ENCODE measurements at places on chromosomes 2 and 18. TPM values are rescaled to one million over a fixed set of nuclear protein-coding genes. Genes with fewer than 3 reads are reported as not detected.

GRCh38 chr2:127106457-127106990 lies 430 bp downstream of the BIN1 start:
- no peak for DNase-seq

GRCh38 chr2:39796134-39796533 lies 17.1 kb upstream of the THUMPD2 start:
- DNase-seq, result no peak

DNA sequence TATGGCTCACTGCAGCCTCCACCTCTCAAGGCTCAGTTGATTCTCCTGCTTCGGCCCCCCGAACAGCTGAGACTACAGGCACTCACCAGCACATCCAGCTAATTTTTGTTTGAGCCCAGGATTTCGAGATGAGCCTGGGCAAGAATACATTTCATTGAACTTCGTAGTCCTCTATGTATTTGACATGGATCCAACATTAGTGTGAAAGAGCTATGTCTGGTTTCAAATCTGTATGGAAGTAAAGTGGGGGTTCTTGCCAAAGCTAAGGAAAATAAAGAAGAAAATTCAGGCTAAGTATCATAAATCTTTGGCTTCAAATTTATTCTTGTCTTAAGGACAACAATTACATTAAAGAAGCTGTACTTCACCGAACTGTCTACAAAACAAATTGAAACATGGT lies 1291.7 kb upstream of the CRIM1 start:
- DNase-seq, result no peak

- no peak for DNase-seq
Observed at GRCh38 chr2:175844169-175844568, 157.9 kb downstream of the LNPK start.

STON1 gene
- polyA plus RNA-seq, result 31.1 TPM

DNA sequence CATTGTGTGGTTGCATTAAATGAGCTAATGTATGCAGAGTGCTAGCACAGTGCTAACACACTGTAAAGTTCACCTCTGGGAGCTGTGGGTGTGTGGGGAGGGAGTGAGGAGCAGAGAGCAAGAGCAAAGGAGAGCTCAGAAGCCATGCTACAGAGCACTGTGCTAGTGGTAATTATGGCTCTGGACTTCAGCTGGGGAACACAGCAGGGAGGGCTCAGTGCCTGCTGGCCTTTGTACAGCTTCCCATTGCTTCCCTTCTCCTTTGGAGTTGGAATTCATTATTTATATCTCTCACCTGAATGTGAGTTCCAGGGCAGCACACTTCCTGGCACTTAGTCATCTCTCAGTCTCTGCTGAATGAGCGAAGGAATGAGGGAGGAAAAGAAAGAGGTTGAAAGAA lies 2.5 kb upstream of the PLA2R1 start:
- no peak for DNase-seq

DNA sequence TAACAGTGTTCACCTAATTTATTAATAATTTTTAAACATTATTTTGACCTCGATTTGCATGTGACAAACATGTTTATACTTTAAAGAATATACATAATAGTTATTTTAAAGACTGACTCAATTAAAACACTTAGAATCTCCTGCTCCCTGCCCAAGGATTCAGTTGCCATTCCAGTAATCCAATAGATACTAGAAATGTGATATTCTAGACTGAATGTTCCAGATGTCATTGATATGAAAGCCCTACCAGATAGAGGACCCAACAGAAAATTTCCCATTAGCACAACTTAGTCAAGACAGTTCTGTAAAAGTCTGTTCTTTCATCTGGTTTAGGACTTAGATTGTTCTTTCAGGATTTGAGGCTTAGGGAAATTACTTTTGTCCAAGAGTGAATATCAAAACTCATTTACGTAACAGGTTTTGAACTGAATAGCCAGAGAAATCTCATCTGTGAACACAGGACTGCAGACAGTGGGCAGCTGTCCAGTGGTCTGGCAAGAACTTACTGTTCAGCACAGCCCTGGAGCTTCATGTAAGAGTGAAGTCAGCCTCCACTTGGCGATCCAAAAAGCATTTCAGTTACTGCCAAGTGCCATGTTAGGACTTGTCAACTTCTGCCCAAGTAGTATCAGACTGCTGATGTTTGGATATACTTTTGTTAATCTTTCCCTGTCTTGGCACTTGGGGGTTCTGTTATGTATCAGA lies 77.5 kb downstream of the OSBPL6 start:
- DNase-seq, result no peak

CCDC85A gene
- polyA plus RNA-seq, result 1.8 TPM

BOK gene
- polyA plus RNA-seq, result 29.9 TPM

GPR45 gene
- not detected for polyA plus RNA-seq

CCDC68 gene
- 6.9 TPM for polyA plus RNA-seq

DNA sequence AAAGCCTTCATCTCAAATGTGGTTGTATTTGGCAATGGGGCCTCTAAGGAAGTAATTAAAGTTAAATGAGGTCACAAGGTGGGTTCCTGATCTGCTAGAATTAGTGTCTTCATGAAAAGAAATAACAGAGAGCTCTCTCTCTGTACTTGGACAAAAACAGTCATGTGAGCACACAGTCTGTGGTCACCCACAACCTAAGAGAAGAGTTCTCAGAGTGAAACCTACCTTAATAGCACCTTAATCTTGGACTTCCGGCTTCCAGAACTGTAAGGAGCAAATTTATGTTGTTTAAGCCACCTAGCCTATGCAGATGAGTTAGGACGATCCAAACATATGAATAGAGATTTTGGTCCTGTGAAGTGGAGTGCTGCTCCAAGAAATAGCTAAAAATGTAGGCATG lies 758.9 kb downstream of the LRRTM4 start:
- DNase-seq, result no peak

GRCh38 chr2:222984908-222985307 lies 67.1 kb upstream of the KCNE4 start:
- DNase-seq, result no peak

- DNase-seq, result no peak
Observed at GRCh38 chr2:8796315-8796848, 41.0 kb downstream of the KIDINS220 start.

DNA sequence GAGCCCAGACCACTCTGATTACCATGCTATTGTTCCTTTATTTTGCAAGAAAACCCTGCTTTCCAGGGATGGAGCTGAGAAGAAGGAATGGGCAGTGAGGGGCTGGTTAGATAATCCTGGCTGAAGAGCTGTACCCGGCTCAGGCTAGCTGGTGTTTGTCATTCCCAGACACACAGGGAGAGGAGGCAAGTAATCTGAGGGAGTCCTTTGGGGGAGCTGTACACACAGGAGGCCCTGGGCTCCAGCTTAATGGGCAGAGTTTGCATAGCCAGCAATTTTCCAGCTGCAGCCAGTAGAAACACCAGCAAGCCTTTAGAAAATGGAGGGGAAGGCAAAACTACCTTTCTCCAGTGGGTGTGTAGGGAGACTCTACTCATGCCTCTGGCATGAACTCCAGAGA lies 259.3 kb downstream of the SOX11 start:
- DNase-seq, result no peak

DNA sequence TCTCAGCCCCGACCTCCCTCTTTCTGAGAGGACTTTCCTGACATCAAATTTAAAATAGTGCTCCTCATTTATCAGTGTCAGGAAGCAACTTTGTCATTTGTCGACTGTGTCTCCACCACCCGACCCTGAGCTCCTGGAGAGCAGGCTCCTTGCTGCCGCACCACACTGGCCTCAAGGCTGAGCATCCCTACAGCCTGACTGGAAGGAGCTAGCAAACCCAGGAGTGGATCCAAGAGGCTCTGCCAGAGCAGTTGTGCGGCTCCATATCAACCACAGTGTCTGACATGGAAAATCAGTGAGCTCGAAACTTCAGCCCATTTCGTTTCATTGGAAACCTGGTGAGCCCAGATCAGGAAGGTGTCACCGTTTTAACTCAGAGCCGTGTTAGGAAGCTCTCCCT lies 125.2 kb downstream of the PTGR3 start:
- no peak for DNase-seq

SCN3A gene
- polyA plus RNA-seq, result 0.56 TPM

GRCh38 chr18:45168866-45169600 lies 446.2 kb upstream of the SLC14A2 start:
- no peak for DNase-seq

DNA sequence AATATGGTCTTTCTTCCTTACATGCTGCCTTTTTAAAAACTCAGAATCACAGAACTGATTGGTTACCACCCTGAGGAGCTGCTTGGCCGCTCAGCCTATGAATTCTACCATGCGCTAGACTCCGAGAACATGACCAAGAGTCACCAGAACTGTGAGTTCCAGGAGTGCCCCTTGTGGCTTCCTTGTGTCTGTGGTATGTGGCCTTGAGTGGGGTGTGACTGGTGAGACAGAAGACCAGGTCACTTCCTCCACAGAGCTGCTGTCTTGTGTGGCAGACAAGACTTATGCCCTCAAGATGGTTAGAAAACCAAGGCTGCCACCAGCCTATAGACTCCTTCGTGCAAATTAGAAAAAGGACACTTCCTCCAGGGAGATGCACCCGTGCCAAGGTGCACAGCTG lies 72.6 kb downstream of the EPAS1 start:
- DNase-seq, result no peak

DNA sequence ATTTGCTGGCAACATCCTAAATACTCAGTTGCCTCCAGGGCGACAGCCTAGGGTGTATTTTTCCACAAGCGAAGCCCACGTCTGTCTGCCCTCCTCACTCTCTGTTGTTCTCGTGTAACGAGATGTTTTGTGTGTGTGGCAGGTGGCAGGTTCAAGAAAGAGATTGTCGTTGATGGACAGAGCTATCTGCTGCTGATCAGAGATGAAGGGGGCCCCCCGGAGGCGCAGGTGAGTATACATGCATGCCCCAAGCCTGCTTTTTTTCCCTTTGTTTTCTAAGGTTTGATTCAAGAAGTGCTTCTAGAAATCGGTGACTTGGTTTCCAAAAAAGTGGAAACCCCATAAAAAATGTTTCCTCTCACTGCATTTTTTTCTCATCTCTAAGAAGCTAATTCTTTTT lies 247.0 kb downstream of the AGAP1 start:
- no peak for DNase-seq

PRSS56 gene
- not detected for polyA plus RNA-seq

IGFBP5 gene
- polyA plus RNA-seq, result 267 TPM

DNA sequence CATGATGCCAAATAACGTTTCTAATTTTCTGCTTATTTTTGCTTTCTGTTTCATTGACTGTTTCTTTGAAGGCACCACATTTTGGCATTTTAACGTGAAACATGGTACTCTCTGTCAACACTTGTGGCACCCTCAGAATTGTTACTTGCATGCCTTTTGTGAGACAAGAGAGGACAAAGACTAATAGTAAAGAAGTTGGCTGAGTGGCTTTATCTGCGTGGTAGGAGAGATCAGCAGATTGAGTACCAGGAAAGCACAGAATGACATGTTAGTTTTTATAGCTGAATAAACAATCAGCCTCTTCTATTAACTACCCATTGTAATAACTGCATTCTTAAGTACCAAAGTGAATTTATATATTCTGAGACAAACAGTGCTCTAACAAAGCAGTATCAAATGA lies 8.6 kb downstream of the ZNF638 start:
- DNase-seq, result no peak

- DNase-seq, result peak; percentile 91
Observed at GRCh38 chr2:46097714-46098480, 199.3 kb upstream of the EPAS1 start.

GRCh38 chr2:203489531-203489930 lies 45.6 kb downstream of the RAPH1 start:
- no peak for DNase-seq

DES gene
- polyA plus RNA-seq, result 6.0 TPM

- DNase-seq, result no peak
Observed at GRCh38 chr2:43103093-43103404, 123.4 kb downstream of the ZFP36L2 start.

HOXD3 gene
- 32.8 TPM for polyA plus RNA-seq

GRCh38 chr2:47072728-47073191 lies 82.3 kb downstream of the STPG4 start:
- no peak for DNase-seq

GRCh38 chr18:11025671-11026070 lies 123.7 kb downstream of the PIEZO2 start:
- no peak for DNase-seq

TCF7L1 gene
- polyA plus RNA-seq, result 58.2 TPM

SERPINB10 gene
- 0.04 TPM for polyA plus RNA-seq

DNA sequence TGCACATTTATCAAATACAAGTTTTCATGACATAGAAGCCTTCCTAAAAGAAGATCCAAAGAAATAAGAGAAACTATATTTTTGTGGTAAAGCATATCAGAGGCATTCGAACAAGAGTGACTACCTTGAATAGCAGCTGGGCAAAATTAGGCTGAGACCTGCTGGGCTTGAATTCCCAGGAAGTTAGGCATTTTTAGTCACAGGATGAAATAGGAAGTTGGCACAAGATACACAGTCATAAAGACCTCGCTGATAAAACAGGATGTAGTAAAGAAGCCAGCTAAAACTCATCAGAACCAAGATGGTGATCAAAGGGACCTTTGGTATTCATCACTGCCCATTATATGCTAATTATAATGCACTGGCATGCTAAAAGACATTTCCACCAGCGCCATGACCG lies 1302.3 kb upstream of the NRXN1 start:
- DNase-seq, result no peak

GRCh38 chr2:112921982-112922381 lies 11.0 kb downstream of the IL37 start:
- no peak for DNase-seq

- DNase-seq, result no peak
Observed at GRCh38 chr2:65979446-65979845, 455.5 kb upstream of the MEIS1 start.

GRCh38 chr18:54268751-54269150 lies 566 bp upstream of the POLI start:
- no peak for DNase-seq

DNA sequence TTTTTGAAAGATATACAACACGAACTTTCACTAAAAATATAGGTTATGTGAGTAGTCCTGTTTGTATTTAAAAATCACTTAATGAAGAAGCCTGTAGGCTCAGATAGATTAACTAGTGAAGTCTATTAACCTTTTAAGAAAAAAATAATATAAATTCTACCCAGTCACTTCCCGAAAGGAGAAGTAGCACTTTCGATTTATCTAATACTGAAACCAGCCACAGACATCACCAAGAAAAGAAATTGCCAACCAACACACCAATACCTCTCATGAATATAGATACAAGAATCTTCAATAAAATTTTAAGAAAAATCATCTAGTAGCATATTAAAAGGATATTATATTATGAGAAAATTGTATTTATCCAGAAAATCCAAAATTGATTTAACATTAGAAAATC lies 160.5 kb downstream of the GALNT13 start:
- no peak for DNase-seq

Measured in renal pelvis (tissue), 12 donors.